ENCODE measurements at places on chromosomes 2 and 18.

DNA sequence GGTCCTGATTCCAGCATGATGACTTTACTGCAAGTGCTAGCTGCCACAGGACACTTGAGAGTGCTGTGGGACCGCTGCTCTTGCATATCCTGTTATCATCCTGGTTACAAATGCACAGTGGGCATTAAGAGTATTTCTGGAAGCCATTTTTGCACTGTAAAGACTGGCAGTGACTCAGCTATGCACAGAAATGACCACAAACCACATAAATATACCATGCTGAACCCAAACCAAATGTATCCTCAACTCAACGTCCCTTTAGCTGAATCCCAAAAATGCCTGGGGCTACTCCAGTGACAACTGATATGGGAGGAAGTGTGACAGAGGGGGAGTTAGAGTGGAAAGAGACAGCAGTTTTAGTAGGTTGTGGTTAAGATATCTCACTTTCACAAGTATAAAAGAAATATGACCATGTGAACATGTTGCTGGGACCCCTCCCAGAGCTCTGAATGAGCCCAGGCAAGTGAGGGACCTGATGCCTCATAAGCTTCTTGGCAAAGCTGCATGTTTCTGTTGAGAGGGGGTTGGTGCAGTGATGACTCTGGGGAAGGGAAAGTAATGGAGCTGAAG is 37.3 kb downstream of the RHBDD1 start:
- no peak for DNase-seq

DNA sequence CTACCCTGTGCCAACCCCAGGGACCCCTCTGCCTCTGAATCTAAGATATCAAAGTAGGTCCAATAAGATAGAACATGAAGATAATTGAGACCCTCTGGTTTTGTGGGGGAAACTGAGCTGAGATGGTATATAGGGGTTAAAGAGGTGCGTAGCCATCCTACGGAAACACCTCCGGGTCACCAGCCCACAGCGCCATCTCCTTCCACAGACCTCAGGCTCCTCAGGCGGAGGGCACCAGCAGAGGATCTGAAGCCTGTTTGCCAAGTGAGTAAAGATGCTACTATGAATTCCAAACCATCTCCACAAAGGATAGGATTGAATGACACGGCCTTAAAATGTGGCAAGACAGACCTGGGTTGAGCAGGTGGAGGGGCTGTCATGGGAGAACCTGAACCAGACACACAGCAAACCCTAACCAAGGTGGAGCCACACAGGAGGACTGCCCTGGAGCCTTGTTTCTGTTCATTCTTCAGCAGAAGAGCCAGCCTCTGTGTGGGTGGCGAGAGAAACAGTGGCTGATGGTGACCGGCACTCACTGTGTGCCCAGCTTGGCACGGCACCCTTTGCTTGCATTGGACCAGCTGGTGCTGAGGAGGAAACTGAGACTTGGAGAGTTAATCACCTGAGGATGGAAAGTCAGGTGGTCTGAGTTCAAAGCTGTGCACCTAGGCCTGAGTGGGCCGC is 10.2 kb downstream of the GBX2 start:
- DNase-seq = no peak

DNA sequence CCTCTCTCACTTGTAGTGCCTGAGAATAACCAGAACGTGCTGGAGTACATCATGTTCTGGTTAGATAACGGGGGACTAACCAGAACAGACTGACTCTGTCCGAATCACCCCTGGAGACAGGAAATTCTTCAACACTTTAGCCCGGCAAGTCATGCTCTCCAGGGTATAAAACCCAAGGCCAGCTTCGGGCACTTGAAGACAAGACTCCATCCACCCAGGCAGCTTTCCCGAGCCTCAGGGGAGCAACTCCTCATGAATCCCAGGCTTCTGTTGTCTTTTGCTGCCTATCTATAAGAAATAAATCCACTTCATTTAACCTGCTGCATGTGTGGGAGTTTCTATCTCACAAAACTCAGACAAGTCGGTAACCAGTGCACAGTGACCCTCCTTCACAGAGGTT is 99.6 kb downstream of the KCNF1 start:
- DNase-seq = no peak

DNA sequence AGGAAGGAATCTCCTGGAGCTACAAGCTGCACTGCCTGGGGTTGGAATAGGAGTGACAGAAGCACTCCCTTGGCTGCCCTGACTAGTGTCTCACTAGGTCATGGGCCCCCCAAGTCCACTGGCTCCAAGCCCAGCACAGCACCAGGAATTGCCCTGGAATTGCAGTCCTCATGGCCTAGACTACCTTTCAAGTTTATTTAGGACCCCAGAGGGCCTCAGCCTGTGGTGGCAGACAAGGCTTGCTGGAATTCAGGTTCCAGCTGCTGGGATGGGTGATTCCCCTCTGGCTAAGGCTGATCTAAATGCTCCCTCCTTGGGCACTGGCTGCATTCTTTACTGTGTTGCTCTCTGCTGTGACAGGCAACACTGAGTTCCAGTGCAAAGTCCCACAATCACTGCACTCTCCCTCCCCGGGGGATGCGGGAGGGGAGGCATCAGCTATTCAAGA is 14.0 kb downstream of the STRADB start:
- no peak for DNase-seq

- no peak for DNase-seq
Observed at GRCh38 chr2:188573453-188573852, 281.8 kb downstream of the GULP1 start.

DNA sequence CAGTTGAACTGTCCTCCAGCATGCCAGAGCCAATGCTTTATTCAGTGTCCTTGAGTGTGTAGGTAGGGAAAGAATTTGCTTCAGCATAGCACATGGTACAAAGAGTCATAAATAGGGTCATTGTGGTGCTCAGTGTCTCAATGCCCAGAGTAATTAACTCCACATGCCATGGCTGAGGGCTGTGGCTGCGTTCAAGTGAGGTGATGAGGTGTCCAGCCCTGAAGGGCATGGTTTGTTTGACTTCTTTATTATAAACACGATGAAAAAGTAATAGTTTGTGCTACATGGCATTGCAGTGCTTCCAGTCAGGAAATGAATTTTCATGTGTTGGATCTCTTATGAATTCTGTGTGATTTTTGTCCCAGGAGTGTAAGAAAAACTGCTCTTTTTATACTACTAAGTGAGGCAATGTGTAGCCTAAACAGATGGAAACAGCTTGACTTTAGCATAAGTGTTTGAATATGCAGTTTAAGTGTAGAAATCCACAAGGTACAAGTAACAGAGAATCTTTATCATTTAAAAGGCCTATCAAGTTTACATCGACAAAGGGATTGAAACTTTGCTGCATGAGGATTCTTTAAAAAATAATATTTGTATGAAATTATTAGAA is 507.9 kb upstream of the CDH2 start:
- DNase-seq = no peak

DNA sequence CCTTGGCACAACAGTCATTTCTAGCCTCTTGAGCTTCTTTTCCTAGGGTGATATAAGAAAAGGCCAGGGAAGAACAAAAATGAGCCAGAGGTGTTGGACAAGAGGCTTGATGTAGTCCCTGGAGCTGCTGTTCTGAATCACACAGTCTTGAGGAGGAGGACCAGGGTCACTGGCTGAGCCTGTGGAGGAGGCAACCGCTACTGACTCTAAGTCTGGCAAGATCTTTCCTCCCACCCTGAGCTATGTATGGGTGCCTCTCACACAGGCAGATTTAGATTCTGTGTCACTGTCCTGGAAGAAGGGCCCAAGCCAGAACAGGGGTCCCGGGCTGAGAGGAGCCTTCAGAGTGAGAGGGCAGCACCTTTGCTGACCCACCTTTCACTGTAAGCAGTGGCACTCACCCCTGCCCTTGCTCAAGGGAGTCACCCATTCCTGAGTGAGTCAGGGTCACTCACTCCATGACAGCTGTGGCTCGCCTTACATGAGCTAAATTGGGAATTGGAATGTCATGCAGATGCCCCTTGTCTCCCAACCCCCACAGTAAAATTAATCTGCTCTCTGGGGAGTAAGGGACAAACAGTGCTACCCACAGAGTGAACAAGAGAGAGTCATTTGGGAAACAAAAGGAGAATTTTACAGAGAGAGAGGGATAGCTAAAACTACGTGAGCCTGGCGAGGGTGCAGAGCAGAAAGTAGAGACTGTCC is at the start of gene TRIM54:
TSS of gene TRIM54 (plus strand) at position 575 of the 705 bp plus-strand sequence. CDS start 303 bp downstream, outside the sequence.
- no peak for DNase-seq

Data from NCI-H2171 (cell line).